ENCODE measurements at places on chromosomes 12 and 14.

DNA sequence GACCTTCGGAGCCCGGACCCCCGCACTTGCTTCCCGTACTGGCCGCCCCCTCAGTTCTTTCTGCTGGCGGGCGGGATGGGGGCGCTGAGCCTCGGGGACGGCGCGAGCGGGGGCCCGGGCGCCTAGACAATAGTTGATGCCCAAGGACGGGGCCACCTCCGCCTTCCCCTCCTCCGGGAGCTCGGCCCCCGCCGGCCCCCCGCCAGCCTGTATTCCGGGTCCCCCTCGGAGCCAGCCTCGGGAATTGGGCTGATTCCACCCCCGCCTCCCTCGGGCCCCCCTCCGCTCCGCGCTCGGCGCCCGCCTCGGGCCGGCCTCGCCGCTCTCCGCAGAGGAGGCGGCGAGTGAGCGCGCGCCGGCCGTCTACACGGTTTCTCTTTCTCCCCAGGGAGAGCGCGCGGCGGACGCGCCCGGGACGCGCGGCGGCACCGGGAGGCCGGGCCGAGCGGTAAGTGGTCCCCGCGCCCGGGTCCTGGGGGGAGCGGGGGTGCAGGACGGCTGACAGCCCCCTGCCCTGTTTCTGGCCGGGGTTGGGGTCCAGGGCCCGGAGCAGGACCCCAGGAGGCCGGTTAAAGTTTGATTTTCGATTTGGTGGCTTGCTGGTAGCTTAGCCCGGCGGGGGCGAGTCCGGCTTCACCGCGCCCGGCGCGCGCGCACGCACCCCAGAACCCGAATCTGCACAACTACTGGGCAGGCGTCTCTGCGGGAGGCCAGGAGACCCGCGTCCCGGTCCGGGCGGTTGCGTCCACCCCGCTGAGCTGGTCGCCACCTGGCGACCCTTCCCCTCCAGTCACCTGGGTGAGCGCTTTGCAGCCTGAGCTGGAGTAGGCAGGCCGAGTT is 413.7 kb downstream of the PCNX1 start:
- no peak for DNase-seq

DNA sequence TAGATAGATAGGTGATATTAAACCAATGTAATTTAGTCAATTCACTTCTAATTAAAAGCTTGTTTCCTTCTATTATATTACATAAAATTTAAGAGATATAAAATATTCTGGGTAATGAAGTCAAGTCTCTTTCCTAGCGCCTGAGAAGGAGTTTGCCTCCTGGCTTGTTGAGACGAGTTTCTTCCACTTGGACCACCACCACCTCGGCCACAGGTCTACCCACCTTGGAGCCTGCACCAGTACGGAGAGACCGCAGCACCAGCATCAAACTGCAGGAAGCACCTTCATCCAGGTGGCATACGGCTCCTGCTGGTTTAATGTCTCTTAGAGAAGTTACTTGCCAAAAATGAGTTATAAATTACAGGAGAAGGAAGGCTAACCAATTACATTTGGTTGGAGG is 79.0 kb upstream of the SLCO1C1 start:
- DNase-seq = no peak

GRCh38 chr12:40650038-40650704 is 42.1 kb upstream of the CNTN1 start:
- DNase-seq = no peak

- DNase-seq = no peak
Measured at GRCh38 chr14:73870525-73871235, 16.0 kb upstream of the ZNF410 start.

DNA sequence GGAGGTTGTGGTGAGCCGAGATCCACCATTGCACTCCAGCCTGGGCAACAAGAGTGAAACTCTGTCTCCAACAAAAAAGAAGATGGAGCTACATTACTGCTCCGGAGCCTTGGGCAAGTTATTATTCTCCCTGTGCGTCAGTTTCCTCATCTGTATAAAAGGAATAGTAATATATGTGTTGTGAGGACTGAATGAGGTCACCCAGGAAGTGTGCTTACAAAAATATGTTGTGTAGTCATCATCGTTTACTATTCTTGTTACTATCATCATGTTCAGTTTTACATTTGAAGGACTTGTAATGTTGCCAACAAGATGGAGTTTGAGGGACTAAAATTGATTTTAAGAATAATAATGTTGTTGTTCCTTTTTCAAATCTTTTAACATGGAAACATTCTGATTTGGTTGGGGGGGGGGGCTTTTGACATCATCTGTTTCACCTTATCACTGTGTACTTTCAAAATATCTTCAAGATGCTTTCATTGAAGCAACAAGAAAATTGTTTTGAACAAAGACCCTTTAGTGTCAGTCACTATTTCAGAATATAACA is 156.8 kb downstream of the PDE3A start:
- no peak for DNase-seq

GRCh38 chr14:84421621-84422020 is 1108.3 kb upstream of the FLRT2 start:
- no peak for DNase-seq

- DNase-seq = no peak
Measured at GRCh38 chr12:59429766-59430165, 166.1 kb upstream of the SLC16A7 start.

DNA sequence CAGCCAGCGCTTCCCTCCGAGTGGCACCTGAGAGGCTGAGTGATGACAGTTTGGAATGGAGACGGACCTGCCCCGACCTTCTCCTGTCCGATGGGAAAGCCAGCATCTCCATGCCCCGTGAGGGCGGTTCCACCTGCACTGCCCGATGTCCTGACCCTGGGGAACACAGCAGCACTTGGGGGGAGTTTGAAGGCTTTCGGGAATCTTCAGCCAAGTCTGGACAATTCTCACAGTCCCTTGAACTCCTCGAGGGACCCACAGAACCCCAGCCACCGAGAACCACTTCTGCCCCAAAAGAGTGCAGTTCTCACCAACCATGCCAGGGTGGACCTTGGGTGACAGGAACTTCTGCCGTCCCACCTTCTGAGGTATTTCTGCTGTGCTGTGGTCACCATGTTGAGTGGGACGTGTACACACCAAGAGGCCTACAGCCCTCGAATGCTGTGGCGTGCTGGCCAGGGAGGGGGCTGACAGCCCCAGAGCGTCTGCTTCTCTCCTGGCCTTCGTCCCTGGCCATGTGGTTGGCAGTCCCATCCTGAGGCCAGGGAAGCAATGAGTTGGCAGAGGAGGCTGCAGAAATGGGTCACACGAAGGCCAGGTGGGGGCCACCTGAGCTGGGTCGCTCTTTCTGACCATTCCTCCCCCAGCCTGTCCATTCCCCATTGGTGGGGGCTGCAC is 1.0 kb downstream of the CLBA1 start:
- no peak for DNase-seq

- no peak for DNase-seq
Measured at GRCh38 chr14:33412450-33412849, 473.8 kb downstream of the NPAS3 start.

GRCh38 chr14:103348154-103348553 is 14.1 kb downstream of the EIF5 start:
- DNase-seq = no peak

DNA sequence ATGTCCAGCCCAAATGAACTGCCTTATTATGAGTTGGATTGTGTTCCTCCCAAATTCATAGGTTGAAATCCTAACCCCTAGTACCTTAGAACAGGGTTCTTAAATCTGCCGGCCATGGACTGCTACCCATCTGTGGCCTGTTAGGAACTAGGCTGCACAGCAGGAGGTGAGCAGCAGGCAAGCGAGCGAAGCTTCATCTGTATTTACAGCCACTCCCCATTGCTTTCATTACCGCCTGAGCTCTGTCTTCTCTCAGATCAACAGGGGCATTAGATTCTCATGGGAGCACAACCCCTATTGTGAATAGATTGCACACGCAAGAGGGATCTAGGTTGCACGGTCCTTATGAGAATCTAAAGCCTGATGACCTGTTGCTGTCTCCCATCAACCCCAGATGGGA is 9.8 kb upstream of the EML5 start:
- no peak for DNase-seq

DNA sequence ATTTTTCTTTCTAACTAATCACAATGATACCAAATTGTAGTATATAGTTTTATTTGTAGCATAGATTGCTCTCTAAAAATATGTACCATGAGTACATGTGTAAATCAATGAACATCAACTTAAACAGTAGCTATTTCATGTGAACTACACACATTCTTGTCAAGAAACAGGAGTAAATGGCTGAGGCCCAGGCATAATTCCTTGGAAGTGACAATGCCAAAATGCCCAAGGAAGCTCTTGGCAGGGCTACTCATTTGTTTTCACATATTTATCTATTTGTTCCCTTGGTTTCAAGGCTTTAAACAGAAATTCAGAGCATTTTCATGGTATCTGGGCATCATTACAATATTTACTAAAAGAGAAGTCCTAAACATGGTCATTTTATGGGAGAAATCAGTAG is 165.7 kb downstream of the SLC16A7 start:
- no peak for DNase-seq

- no peak for DNase-seq
Measured at GRCh38 chr14:64773577-64773976, 69.4 kb downstream of the PLEKHG3 start.

DNA sequence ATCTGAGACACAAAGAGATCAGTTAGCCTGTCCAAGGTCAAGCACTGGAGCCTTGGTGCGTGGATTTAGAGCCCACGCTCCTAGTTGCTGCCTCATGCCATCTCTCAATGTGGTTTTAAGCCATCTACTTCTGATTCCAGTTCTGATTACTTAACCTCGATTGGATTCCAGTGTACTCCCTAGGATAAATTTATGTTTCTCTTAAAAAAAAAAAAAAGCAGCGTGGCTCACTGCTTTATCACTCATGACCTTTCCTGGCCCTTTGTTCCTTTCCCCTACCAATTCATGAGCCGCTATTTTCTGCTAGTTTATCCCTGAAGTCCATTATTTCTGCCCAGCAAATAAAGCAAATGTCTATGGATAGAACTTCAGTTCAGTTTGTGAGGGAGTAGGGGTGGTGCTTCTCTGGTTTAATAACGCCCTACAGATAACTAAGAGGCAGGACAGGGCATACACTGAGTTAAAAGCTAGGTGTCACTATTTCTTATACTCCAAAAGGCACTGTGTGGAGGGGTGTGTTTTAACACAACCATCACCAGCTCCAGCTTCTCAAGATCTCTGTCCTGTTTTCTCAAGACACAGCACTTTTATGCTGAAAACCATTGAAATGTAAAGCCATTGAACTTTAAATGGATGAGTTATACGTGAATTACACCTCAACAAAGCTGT is 9.8 kb upstream of the PARP11 start:
- DNase-seq = no peak

GRCh38 chr12:104997541-104997940 is 11.4 kb downstream of the NOPCHAP1 start:
- DNase-seq = no peak

- no peak for DNase-seq
Measured at GRCh38 chr12:56932146-56932545, 2.1 kb downstream of the SDR9C7 start.

Data from GM12878 (cell line).